ENCODE measurements at places on chromosomes 5 and 9. TPM values are rescaled to one million over a fixed set of nuclear protein-coding genes. Genes with fewer than 3 reads are reported as not detected.

Gene RNF145
- polyA plus RNA-seq, result 88.7 TPM

DNA sequence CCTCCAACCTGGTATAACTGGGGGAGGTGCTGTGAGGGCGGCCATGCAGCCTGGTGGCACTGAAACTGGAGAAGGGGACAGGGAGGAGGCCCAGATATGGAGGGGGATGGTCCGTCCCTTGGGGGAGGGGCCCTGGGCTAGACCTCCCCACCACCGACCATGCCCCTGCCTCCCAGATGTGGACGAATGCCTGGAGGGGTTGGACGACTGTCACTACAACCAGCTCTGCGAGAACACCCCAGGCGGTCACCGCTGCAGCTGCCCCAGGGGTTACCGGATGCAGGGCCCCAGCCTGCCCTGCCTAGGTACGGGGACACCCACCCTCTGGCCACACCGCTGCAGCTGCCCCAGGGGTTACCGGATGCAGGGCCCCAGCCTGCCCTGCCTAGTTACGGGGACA, 15.4 kb upstream of the ASS1 start:
- no peak for DNase-seq

- DNase-seq, result no peak
Measured at GRCh38 chr5:16659536-16659935, 42.7 kb upstream of the RETREG1 start.

Gene LCP2
- 3.1 TPM for polyA plus RNA-seq

DNA sequence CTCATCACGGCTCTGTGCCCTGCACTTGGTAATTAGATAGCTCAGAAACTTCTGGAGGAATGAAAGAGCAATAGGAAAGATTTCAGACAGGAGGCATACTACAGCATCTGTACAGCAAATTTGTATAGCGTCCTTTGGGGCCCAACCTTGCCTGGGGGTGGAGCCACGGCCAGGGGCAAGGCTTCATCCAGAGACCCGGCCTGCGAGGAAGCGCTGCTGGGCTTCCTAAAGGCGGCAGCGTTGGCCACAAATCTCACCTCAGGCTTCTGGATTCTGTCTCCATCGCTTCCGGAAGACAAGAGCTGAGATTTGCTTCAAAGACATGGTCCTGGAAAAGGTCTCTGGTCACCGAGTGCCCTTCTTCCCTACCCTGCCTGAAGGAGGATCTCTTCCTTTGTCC, 12.2 kb upstream of the SPATA31D1 start:
- DNase-seq, result no peak
